ENCODE measurements at places on chromosomes 2 and 18. TPM values are rescaled to one million over a fixed set of nuclear protein-coding genes. Genes with fewer than 3 reads are reported as not detected.

The GCG gene
- total RNA-seq = not detected

The CLEC4F gene
- total RNA-seq = 1.1 TPM

The PLCD4 gene
- total RNA-seq = 0.24 TPM

The PROKR1 gene
- 15.7 TPM for total RNA-seq

The CCDC178 gene
- not detected for total RNA-seq

The GKN2 gene
- not detected for total RNA-seq

The PRKAG3 gene
- total RNA-seq = not detected

The ALPG gene
- total RNA-seq = not detected

The KCNF1 gene
- 0.32 TPM for total RNA-seq

DNA sequence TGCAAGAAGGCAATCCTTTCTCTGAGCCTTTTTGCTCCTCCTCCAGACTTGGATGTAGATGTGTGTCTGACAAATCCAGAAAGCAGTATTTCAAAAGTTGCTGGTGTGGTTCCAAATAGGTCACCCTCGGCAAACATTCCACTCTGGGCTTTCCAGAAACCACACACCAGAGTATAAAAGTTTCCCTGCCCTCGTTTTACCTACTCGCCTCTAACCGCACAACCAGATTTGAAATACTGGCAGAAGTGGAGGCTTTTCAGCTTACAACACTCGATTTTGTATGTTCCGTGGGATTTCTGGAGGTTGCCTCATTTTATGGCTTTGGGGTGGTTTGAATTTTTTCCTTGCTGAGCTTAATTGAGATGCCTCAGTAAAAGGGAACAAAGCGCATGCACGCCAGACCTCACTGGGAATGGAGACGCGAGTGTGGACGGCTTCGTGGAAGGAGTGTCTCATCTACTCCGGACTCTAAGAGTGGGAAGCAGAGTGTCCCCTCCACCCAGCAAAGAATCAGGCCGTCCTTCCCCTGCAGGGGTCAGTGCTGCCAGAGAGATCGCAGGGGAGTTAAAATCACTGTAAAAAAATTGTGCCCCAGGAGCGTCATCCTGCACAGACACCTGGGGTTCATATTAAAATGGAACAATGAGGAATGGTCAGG is 44.0 kb upstream of the RPL31 start:
- DNase-seq = no peak

- peak; percentile 54 for DNase-seq
Measured at GRCh38 chr18:58335223-58335622, 291.2 kb downstream of the NEDD4L start.

- no peak for DNase-seq
Measured at GRCh38 chr2:189247276-189247675, 67.7 kb upstream of the COL5A2 start.

- no peak for DNase-seq
Measured at GRCh38 chr18:59061914-59062642, 77.6 kb upstream of the SEC11C start.

DNA sequence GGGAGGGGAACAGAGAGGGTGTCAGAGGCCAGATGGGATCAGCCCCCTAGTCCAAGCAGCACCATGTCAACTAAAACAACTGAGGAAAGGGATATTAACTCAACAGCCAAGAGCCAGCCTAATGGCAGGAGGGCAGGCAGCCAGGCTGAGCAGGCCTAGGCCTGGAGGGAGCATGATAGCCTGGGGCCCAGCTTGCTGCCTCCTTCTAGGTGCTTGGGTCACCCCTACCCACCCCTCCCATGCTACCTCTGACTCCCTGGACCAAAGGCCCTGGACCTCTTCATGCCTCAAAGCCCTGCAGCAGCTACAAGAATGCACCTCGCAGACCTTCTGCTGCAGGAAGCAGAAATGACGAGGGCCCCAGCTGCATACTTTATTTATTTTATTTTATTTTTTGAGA is 22.1 kb upstream of the TNS1 start:
- DNase-seq = no peak

- no peak for DNase-seq
Measured at GRCh38 chr2:38653715-38654527, 12.0 kb upstream of the GALM start.

GRCh38 chr2:6975988-6976387 is 58.8 kb downstream of the RNF144A start:
- no peak for DNase-seq
